ENCODE measurements at places on chromosomes 16 and 17.

GRCh38 chr17:49952912-49953497 is 16.0 kb upstream of the DLX4 start:
- DNase-seq = no peak

- DNase-seq = no peak
These were observed 61.2 kb downstream of the SPACA3 start for GRCh38 chr17:33052856-33053255.

DNA sequence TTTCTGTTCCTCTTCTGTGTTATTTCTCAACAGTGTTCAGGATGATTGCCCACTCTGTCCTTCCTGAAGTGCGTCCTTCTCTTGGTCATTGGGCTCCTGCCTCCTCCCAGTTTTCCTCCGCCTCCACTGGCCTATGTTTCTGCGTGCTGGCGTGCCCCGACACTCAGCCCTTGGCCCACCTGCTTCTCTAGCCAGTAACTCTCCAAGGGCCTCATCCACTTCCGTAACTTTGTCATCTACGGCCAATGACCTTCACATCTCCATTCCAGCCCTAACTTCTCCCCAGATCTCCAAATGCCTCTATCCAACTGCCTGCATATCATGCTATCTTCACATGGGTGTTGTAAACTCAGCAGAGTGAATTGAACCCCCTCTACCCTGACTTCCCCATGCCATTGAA is 39.6 kb upstream of the RPL38 start:
- DNase-seq = no peak

- DNase-seq = no peak
These were observed 35.7 kb downstream of the PECAM1 start for GRCh38 chr17:64354824-64355535.
